ENCODE measurements at places on chromosomes 1 and 21.

GRCh38 chr21:33668180-33668579 is 25.9 kb downstream of the ITSN1 start:
- no peak for DNase-seq

DNA sequence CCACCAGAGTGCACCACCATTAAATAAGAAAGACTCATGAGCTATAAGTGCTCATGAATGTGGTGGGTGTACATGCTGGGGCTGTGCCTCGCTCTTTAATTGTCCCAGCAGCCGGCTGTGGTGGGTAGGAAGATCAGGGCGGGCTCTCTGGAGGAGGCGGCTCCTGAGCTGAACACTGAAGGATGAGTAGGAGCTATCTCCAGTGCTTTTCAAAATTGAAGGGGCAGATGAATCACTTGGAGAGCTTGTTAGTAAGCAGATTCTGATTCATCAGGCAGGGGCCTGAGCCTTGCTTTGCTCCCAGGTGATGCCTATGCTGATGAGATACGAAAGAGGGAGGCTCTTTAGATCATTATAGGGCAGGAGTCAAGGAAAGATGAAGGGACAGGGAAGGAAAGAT is 54.1 kb downstream of the ETS2 start:
- no peak for DNase-seq

GRCh38 chr1:2358072-2358471 is 33.3 kb downstream of the MORN1 start:
- DNase-seq = no peak

GRCh38 chr1:89855413-89856123 is 34.7 kb downstream of the LRRC8D start:
- DNase-seq = no peak

GRCh38 chr1:29311352-29312030 is 75.2 kb downstream of the PTPRU start:
- DNase-seq = no peak

- peak; percentile 37 for DNase-seq
These were observed 62.6 kb upstream of the CD1D start for GRCh38 chr1:158117854-158118704.

DNA sequence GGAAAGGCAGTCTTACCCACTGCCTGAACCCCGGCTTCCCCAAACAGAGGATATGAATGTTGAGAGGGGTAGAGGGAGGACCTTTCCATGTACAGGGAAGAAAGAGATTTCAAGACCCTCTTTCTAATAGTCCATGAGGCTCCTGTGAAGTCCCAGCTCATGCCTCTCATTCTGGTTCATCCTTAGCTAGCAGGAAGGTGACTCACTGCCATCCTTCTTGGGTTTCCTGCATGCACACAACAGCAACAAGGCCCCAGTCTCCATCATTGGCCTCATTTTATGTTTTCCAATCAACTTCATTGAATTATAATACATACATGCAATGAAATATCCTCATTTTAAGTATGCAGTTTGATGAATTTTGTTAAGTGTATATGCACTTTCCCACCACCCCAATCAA is 46.2 kb downstream of the SYT2 start:
- DNase-seq = no peak

DNA sequence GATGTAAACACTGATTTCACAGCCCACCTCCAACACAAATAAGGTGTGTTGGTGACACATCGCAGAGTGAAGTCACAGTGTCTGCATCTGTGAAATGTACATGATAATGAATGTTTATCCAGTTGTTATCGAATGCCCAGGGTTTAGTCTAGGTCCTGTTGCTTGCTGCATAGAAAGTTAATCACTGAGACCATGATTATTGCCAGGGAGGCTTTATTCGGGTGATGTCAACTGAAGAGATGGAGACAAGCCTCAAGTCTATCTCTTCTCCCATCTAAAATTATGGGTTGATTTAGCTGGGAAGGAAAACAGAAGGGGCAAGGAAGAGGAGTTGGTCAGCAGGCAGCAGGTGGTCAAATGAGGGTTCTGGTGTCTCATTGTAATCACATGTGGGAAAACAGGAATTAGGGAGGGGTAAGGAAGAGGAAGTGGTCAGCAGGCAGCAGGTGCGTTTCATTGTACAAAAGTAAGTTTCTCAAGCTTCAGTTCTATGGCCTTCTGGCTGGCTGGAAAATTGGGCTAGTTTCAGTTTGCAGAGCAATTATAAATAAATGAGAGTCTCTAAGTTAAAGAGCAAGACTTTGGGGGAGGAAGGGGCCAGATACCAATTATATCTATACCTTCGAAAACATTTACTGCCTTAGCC is 146.3 kb upstream of the DNAH14 start:
- DNase-seq = no peak

DNA sequence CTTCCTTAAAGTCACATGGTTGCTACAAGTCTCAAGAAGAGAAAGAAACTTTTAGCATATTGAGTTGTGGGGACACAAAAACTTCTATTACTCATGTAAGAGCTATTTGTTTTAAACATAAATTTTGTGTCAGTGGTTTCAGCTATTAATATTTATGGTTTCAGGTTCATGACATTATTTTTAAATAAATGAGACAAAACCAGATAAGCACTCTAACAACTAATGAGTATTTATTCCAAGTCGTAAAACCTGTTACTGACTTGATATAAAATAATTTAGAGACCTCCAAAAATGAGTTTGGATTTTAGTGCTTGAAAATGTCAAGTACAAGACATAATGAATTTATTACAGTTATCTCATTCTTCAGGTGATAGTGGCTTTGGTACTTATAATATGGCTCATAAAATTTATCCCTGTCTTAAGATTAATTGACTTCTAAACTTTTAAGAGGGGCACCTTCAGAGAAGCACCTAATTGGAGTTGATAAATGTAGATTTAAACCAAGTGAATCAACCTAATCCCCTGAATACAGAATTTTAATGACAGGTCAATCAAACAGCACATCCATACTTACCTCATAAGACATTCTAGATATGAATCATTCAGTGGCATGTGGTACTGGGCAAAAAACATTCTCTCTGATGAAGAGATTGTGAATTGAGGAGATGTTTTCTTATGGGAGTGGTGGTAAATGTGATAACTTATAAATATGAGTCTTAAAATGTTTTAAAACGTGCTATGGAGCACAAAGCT is 167.7 kb upstream of the PTGFR start:
- DNase-seq = no peak

GRCh38 chr1:26022404-26022779 is 817 bp downstream of the EXTL1 start:
- no peak for DNase-seq

DNA sequence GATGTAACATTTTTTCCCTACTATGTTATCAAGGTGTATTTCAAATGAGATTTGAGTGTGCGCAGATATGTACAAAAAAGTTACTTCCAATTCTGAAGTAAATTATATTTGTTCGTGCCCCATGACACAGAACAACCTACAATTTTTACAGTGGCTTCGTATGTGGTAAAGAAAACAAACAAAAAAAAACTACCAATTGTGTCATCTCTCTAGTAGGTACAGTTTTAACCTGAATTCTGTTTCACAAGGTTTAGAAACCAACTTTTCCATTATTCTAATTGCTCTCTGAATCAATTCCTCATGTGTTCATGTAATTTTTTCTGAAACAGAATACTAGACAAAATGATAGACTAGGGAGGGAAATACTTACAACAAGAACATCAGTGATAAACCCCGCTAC is 7.4 kb downstream of the SCAF4 start:
- no peak for DNase-seq

GRCh38 chr1:109485001-109485400 is 1.3 kb downstream of the ATXN7L2 start:
- DNase-seq = no peak

- no peak for DNase-seq
These were observed 11.0 kb upstream of the DENND1B start for GRCh38 chr1:197786280-197786679.

DNA sequence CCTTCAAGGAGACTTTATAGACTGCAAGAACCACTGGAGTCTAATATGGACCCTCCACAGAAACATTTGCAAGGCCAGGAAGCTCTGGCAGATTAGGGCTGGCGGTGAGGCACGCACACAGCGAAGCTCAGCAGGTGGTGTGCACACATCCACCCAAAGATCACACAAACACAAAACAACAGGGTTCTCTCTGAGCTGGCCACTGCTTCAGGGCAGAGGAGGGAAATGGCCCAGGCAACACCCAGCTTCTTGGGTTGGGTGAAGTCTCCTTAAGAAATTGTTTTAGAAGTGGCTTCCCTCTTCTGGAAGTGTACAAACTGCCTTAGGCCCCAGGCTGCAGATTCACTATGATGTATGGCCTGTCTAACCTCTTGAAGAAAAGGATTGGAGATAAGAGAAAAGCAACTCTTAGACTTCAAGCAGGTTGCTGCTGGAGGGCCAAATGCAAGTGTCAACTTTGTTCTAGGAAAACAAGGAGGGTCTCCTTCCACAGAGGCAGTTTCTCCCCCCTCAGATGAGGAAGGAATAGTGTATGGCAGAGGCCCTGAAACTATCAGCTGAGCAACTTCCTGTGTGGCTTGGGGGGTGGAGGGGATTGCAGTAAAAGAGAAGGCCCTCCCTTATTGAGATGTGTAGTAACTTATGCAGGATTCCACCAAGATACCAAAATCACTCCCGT is 2.0 kb downstream of the RCSD1 start:
- no peak for DNase-seq

GRCh38 chr1:198443365-198444233 is 96.9 kb downstream of the ATP6V1G3 start:
- DNase-seq = no peak

DNA sequence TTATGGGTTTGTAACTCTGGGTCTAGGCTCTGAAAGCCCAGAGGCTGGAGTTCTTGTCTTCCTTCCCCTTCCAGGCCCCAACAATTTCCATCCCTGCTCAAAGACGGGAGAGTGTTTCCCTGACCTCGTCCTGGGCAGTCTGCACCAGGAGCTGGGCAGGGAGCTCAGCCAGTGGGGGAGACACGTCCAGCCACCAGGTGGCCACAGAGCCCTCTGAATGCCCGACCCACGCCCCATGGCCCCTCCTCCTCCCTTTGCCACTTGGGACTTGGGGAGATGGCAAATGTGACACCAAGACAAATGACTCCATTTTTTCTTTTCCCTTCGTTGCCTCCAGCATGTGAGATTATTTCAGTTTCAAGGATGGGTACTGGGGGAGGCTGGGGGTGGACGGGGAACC is 159.9 kb upstream of the AJAP1 start:
- DNase-seq = no peak

DNA sequence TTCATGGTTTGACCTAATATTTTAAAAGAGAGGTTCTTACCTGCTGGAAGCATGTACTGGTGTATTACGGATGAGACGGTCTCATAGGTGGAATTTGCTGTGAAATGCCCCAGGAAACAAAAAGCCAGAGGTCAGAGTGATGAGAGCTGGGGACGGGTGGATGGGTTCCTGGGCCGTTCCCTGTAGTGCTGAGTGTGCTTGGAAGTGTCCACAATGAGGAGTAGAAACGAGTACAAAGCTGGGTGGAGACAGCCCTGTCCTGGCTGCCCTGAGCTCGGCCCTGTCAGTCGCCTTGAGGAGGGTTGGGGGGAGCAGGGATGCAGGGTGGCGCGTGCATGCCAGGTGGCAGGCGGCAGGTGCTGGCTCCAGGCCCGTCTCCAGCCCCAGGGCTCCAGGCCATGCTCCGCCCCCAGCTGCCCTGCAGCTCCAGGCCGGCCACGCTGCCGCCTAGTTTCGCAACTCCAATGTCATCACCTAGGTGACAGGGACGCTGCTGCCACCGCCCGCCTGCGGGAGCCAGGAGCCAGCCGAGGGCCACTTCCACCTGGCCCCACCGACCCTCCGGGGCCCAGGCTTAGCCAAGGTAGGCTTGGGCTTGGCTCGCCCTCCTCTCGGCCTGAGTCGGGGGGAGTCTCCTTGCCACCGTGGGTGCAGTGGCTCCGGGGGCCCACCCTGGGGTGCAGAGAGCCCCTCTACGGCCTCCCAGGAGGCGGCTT is 16.4 kb downstream of the TP73 start:
- no peak for DNase-seq

GRCh38 chr1:40789342-40789598 is 5.7 kb downstream of the KCNQ4 start:
- DNase-seq = no peak

GRCh38 chr1:245353411-245353810 is 198.6 kb downstream of the KIF26B start:
- no peak for DNase-seq

- no peak for DNase-seq
These were observed 1.1 kb upstream of the SLAMF8 start for GRCh38 chr1:159825564-159825963.

GRCh38 chr1:66276218-66276617 is 257.7 kb upstream of the SGIP1 start:
- peak; percentile 54 for DNase-seq

GRCh38 chr21:33080376-33080775 is 10.4 kb downstream of the OLIG1 start:
- DNase-seq = no peak

GRCh38 chr1:213331631-213332175 is 280.7 kb downstream of the RPS6KC1 start:
- no peak for DNase-seq

DNA sequence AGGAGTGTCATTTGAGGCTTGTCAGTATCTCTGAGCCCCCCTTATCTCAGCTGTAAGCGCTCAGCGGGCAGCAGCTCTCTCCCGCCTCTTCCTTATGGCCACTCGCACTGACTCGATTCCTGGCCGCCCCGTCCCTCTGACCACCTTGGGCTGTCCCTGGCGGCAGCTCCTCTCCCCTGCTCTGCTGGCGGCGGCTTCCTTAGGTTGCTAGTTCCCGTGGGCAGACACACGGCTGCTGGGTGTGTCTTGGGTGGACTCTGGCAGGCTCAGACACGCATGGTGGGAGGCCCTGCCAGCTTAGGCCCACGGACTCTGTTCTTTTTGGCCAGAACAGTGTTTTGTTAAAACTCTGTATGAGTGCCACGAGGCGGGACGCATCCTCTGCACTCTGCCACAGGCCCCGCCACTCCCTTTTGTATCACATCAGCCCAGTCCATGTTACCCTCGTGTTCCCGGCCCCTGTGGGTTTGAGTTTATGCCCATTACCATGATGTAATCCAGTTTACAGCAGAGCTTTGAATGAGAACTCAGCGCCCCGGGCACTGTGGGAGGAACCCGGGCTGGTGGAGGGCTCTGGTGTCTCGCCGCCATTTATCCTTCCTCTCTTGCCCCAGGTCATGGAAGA is 45.9 kb downstream of the COQ8A start:
- no peak for DNase-seq

DNA sequence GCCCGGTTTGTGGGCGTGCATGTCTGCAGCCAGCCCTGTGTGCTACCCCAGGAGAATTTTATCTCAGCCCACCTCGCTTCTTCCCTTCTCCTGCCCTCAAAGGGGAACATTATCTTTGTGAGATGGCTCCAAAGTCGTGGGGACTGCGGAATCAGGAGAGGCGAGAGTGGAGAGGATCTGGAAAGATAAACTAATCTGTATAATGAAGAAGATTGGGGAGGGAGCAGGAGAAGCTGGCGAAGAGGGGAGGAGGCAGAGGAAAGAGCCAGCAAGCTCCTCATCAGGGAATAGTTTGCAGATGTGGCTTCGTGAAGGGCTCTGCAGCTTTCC is 310.3 kb downstream of the MATN1 start:
- no peak for DNase-seq

GRCh38 chr1:6278263-6278662 is 17.4 kb upstream of the GPR153 start:
- no peak for DNase-seq
